ENCODE measurements at places on chromosomes 1 and 21.

DNA sequence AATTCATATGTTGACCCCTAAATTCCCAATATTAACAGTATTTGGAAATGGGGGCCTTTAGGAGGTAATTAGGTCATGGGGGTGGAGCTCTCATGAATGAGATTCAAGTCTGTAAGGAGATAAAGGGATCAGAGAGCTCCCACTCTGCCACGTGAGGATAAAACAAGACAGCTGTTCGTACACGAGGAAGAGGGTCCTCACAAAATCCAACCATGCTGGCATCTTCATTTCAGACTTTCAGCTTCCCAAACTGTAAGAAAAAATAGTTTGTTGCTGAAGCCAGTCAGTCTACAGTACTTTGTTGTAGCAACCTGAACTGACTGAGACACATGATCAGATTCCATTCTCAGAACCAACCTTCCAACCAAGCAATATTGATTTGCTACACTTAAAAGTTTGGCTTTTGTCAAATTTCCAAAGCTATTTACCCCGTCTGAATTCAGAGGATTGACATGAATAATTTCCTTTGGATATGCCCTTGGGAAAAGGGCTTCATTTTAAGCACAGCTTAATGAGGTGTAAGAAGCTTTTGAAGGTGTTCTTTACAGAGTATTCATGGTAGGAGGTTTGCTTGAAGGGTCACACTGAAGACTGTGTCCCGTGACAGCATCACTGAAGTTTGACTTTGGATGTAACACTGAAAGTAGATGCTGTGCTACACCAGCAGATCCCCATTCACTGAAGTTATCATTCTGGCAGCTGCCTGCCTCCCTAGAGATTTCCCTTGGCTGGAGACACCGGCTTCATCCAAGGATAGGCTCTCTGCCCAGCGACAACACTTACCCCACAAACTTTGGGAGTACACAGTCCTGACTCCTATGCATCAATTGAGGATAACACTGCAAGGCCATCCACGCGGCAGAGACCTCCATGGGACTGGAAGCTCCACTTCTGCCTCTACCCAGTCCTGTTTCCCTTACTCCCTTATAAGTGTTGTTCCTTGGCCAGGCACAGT is 4.9 kb upstream of the OMA1 start:
- no peak for DNase-seq

DNA sequence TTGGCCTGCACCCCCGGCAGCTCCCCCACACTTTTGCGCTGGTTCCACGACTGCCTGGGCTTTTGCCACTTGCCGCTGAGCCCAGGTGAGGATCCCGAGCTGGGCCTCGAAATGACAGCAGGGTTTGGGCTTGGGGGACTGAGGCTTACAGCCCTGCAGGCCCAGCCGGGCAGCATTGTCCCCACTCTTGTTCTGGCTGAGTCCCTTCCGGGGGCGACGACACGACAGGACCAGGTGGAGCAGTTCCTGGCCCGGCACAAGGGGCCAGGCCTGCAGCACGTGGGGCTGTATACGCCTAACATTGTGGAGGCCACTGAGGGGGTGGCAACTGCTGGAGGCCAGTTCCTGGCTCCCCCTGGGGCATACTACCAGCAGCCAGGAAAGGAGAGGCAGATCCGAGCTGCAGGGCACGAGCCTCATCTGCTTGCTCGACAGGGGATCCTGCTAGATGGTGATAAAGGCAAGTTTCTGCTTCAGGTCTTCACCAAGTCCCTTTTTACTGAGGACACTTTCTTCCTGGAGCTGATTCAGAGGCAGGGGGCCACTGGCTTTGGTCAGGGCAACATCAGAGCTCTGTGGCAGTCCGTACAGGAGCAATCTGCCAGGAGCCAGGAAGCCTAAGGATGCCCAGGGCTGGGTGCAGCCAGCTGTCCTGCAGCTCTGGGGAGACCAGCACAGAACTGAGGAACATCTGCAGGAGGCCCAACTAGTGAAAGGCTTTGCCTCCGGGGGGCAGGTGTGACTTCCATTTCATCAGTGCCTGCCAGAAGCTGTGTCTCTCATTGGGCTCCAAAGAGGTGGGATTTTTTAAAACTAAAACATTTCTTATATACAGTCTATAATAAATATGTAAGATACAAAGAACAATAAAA is 1.2 kb downstream of the HPDL start:
- no peak for DNase-seq

GRCh38 chr1:6048179-6048867 is 2.6 kb downstream of the KCNAB2 start:
- DNase-seq, result no peak

- no peak for DNase-seq
These were observed 573 bp downstream of the KLHL21 start for GRCh38 chr1:6601923-6602668.

DNA sequence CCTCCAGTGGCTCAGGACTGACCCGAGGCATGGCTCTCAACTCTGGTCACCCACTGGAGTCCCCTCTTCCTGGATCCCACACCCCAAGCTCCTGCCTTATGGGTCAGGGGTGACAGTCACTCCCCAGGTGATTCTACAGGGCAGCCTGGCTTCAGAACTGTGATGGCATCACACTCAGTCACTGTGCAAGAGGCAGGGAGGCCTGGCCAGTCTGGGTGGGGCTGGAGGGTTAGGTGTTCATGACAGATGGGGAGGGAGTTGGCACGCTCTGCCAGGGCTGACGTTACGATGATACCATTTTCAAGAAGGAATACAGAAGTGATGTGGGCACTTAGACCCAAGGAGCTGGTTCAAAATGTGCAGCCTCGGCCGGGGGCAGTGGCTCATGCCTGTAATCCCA is 25.2 kb upstream of the ABCG1 start:
- DNase-seq, result no peak

DNA sequence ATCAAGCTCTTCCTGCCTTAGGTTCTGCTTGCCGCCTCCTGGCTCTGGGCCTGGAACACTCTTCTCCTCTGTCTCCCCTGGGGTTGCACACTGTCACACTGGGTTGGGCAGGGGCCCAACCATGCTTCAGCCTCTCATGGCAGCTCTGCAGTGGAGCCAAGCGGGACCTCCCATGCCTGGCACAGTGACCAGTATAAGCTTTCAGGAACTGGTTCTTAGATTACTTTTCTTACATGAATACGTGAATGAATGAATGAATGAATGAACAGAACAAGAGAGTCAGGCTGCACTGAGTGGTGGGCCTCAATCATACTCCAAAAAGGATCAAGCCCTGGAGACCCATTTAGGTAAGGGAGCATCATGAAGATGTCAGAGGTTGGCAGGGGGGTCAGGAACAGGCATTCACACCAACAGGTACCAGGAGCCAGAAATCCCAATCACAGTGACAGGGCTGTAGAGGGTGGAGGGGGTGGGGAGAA is 30.8 kb upstream of the TMEM125 start:
- DNase-seq, result no peak
